ENCODE measurements at places on chromosomes 3 and 15.

DNA sequence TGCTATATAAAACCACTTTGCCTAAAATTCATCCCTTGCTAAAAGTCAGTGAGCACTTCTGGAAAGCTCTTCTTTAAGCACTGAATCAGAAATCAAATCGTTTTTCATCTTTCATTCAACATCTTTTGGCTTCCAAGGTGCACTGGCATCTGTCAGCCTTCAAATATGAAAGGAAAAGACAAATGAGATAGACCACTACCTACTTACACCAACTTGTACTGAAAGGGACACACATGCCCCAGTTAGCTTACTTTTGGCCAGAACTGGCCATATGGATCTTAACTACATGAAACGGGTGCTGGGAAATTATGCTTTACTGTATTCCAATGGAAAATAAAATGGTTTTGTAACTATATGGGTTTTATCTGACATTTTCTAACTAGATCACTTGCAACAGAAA lies 332.0 kb upstream of the ARPP21 start:
- DNase-seq = no peak

GRCh38 chr15:87345961-87346360 lies 910.6 kb downstream of the NTRK3 start:
- DNase-seq = no peak

DNA sequence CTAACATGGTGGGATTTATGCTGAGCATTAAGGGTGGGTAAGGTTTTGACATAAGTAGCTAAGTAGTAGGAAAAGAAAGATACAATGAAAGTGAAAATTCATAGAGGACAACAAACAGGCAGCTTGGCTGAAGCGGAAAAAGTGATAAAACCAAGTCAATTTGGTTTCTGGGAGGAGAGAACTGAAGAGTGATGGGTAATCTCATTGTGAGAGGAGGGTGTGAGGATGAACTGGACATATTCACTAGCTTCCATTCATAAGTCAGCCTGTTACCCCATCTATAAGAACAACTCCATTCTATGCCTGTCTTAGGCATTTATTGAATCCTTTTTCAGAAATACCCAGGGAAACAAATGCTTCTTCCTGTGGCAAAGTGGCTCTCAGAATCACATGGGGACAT lies 67.1 kb upstream of the BBX start:
- DNase-seq = no peak

DNA sequence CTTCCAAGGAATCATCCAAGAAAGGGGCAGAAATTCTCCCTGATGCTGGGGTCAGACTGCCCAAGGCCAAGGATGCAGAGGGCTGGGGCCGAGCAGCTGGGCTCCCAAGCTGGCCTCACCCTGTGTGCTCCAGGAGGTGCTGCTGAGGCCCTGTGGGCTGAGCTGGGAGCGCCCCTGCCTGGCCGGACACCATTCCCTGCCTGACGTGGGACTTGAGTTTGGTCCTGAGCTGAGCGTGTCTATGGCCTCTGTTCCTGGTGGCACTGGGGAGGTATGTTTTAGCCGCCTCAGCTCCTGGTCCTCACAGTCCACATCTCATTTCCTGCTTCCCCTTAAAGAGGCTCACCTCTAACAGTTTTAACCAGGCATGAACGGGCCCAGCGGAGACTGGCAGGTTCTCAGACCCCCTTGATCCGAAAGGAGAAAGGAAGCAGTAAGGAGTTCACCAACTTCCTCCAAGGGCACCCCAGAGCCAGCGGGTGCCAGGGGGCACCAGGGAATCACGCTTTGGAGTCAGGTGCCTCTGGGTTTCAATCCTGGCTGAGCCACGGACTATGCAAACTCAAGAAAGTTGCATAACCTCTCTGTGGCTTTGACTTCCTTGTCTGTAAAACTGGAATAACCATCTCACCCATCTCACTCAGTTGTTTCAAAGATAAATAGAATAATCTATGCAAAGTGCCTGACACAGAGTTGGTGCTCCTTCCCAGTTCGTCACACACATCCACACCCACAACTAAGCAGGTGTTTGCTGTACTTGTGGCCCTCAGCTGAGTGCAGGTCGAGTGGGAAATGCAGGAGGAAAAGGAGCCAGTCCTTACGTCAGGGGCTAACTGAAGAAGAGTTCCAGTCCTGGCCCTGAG lies 48.6 kb downstream of the SLC12A8 start:
- no peak for DNase-seq

DNA sequence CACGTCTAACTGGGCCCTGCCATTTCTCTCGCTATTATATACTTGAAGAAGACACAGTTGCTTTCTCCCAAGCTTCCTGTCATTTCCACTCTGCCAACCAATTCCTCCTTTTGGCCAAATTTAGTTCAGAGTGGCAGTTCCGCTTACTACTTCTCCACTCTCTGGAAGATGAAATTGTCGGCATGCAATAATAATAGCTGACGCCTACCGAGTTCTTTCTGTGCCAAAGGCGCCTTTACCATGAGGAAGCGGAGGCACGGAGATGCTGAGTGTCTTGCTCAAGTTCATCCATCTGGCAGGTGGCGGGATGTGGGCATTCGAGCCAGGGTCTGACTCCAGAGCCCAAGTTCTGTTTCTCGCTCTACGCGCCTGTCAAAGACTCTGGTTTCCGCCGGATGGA lies 14.6 kb upstream of the NRROS start:
- no peak for DNase-seq

DNA sequence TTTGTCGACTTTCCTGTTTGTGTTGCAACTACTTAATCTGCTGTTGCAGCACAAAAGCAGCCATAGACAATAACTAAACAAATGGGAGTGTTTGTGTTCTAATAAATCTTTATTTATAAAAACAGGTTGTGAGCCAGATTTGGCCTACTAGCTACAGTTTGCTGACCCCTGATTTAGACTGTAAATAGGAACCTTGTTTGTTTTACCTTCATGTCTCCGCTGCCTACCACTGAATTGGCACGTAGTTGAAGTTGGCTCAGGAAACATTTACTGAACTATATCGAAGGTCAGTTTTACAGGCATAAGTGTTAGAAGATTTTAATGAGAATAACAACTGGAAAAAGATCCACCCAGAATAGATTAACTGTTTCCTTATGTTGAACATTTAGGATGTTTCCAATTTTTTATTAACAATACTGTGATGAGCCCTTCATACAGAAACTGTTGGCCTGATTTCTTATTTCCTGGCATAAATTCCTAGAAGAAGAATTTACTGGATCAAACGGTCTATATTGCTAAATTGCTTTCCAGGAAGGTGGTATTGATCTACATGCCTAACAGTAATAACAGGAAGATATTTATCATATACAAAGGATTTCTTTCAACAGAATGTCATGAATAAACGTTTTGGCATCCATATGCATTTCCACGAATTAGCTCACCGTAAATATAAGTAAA lies 156.2 kb upstream of the NR2E3 start:
- no peak for DNase-seq

DNA sequence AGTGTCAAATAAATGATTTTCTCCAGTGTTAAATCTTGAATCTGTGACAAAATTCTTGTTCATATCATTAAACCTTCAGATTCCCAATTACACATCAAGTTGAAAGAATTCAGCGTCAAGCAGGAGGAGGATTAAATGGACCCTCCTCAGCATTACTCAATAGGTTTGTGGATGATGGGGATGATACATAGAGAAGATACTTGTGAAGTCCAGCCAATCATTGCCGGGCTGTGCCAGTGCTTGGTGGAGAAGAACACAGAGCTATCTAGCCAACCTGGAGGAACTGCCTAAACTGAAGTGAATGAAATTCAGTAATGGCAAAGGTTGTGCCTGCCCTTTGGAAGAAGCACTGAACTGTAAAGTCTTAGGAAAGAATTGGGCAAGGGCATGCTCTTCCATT lies 47.0 kb upstream of the PRICKLE2 start:
- no peak for DNase-seq

DNA sequence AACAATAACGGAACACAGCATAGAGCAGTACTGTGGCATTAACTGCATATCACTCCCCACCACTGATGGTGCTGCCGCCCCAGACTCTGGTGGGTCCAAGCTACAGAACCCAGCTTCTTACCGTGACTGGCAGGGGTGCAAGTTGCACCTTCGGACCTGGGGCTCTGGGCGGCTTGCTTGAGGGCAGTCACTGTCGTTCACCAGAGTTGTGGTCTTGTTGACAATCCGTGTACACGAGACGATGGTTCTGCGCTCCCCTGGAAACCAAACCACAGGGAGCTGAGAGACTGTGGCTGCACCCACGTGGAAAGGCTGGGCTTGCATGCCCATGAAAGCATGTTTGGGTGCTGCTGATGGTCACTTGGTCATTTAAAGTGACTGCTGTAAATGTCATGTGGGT lies 293.0 kb downstream of the ADAMTS17 start:
- DNase-seq = no peak

DNA sequence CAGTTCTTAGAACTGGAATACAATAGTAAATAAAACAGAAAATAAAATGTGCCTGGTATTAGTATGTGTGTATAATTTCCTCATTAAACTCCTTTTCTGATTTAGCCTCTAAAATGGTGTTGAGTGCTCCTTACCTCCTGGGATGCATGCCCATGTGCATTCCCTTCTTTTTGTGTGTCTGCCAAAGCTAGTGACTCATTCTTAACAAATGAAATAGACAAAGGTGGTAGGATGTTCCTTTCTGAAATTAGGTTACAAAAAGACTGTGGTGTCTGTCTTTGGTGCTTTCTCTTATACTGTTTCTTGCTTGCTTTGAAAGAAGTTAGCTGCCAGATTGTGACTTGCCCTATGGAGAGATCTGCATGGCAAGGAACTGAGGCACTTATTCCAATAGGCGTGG lies 623.7 kb downstream of the GRM7 start:
- DNase-seq = no peak

GRCh38 chr3:38004415-38005075 lies 14.0 kb downstream of the VILL start:
- DNase-seq = peak; percentile 64

- DNase-seq = no peak
Observed at GRCh38 chr15:94256511-94256910, 25.1 kb downstream of the MCTP2 start.

Measured in nephron progenitor cell (in vitro differentiated cells).